ENCODE measurements at places on chromosomes 5 and 9.

GRCh38 chr5:111853748-111854147 lies 96.8 kb upstream of the NREP start:
- DNase-seq = no peak

DNA sequence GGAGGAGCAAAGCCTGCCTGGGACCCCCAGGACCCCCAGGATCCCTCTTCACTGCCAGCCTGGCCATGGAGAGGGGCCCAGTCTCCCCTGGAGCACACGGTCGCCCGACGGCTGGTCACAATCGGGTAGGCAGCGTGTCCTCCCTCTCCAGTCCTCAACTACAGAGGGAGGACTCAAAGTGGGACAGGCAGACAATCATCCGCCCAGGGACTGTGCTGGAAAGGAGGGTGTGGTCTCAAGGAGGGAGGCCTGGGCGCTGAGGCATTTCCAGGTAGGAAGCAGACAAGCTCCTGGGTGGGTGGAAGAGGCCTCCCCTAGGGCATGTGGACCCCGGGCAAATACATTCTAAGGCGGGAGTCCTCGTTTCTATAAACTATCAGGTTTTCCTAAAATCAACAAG lies 93.2 kb upstream of the ADAMTS2 start:
- DNase-seq = no peak

- DNase-seq = peak; percentile 49
Measured at GRCh38 chr9:97386733-97387503, 25.0 kb upstream of the TDRD7 start.

- no peak for DNase-seq
Measured at GRCh38 chr9:123368536-123369153, 12.6 kb downstream of the CRB2 start.

DNA sequence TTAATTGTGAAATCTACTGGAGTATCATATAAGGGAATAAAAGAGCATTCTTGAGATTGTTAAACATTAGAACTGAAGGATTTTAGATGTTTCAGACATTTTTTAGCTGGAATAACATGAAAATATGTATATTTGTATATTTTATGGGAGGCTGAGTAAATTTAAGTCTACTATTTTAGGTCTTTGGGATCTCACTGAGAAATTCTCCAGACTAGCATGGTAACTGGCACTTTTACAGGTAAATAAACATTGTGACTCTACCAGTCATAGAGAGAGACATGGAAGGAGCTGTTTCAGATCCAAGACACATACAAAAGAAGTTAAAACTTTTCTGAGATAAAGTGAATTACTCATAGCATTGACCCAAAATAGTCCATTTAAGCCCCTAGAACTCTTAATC lies 59.4 kb downstream of the NDUFAF2 start:
- no peak for DNase-seq

GRCh38 chr5:14208071-14209021 lies 65.2 kb downstream of the TRIO start:
- no peak for DNase-seq

DNA sequence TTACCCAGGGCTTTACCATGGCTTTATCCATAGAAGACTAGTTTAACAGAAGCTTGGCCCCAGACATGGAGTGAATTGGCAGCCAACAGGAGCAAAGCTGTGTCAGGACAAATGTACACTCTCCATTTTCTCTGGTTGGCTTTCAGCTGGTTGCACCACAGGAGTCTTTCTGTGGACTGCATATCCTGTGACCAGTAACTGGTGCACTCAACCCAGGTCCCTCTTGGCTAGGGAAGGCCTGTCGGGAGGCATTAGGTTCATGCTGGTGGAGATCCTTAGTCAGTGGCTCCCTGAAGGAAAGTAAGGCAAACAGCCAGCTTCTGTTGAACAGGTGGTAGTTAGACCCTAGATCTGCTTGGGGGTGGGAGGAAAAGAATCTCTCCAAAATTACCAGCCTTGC lies 146.9 kb upstream of the TLX3 start:
- no peak for DNase-seq

- DNase-seq = no peak
Measured at GRCh38 chr9:17611917-17612316, 33.1 kb downstream of the SH3GL2 start.

DNA sequence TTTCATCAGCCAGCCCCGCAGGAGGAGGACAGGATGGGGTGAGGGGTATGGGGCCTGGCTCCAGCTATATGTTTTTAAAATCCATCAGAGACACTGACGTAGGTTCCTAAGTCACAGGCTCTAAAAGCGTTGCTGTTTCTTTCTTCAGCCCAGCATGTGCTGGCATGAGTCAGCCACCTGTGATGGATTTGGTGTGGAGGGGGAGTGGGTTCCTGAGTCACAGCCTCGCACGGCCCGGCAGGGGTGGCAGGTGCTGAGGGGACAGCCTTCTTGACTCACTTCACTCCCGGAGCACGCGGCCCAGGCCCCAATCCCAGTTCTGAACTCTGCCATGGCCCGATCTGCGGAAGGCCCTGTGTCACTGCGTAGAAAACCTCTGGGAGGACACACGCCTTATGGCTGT lies 38.8 kb upstream of the RPL26L1 start:
- no peak for DNase-seq

DNA sequence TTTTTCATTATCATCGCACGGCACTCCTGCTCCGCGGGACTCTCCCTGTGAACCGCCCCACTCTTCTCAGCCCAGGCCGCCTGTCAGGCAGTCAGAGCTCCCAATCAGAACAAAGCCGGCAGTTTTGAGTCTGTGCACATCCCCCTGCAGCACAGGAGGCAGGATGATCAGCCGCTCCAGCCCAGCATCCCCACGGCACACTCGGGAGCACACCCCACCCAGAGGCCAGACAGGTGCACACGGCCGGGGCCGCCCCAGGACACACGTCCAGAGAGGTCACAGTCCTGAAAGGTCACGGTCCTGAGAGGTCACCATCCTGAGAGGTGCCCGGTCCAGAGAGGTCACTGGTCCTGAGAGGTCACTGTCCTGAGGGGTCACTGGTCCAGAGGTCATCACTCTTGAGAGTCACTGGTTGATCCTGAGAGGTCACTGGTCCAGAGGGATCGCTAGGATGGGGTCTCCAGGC lies 8.4 kb downstream of the TPPP start:
- DNase-seq = no peak

DNA sequence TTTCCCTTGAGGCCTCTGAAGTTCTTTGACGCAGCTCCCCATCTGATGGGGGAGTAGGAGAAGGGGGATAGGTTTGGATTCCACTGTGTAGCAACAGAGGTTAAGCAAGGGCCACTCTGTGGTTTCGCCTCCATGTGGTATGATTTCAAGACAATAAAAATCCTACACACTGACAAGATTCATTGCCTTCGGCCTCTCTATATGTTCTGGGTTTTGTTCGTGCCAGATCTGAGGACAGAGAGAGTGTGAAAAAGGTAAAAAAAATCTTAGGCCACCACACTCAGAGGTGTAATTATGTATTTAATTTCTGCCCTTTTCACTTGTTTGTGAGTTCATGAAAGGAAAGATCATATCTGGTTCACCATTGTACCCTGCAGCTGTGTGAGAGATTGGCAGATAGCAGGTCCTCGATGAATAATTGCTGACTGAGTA lies 715.2 kb upstream of the ZNF608 start:
- DNase-seq = no peak

GRCh38 chr5:136128481-136128880 lies 4.2 kb upstream of the SMAD5 start:
- no peak for DNase-seq

- DNase-seq = no peak
Measured at GRCh38 chr9:105484226-105484625, 36.4 kb downstream of the FSD1L start.

GRCh38 chr5:30194595-30194994 lies 998.9 kb upstream of the CDH6 start:
- DNase-seq = no peak

- DNase-seq = no peak
Measured at GRCh38 chr9:38418366-38418765, 5.9 kb downstream of the IGFBPL1 start.

GRCh38 chr9:91753711-91754110 lies 196.3 kb downstream of the ROR2 start:
- DNase-seq = no peak
